ENCODE measurements at places on chromosomes 4 and X. TPM values are rescaled to one million over a fixed set of nuclear protein-coding genes. Genes with fewer than 3 reads are reported as not detected.

MTMR8 gene
- total RNA-seq, result 3.2 TPM

DCAF8L1 gene
- total RNA-seq, result not detected

SH2D1A gene
- total RNA-seq, result 0.25 TPM

SHROOM4 gene
- total RNA-seq, result 2.0 TPM

CYLC1 gene
- total RNA-seq, result not detected

PAGE1 gene
- 0.49 TPM for total RNA-seq

FAM9C gene
- total RNA-seq, result under 0.01 TPM

GAGE2A gene
- total RNA-seq, result not detected

MUC7 gene
- total RNA-seq, result not detected

CT45A10 gene
- total RNA-seq, result not detected

NWD2 gene
- 29.0 TPM for total RNA-seq

CNGA1 gene
- 0.25 TPM for total RNA-seq

DCTD gene
- 25.6 TPM for total RNA-seq

ZFX gene
- 41.8 TPM for total RNA-seq

UGT8 gene
- total RNA-seq, result 4.9 TPM

PF4V1 gene
- total RNA-seq, result not detected

GALNT7 gene
- 17.9 TPM for total RNA-seq

CXorf49 gene
- not detected for total RNA-seq

CPE gene
- total RNA-seq, result 349 TPM

ZAR1 gene
- total RNA-seq, result 0.25 TPM

LRAT gene
- total RNA-seq, result under 0.01 TPM

SHROOM2 gene
- 17.9 TPM for total RNA-seq

GJB1 gene
- total RNA-seq, result under 0.01 TPM

ZNF185 gene
- total RNA-seq, result 2.5 TPM

POU3F4 gene
- 11.1 TPM for total RNA-seq

NUDT10 gene
- 39.1 TPM for total RNA-seq

TEX13D gene
- under 0.01 TPM for total RNA-seq

NAP1L3 gene
- total RNA-seq, result 100 TPM

IL9R gene
- total RNA-seq, result 0.25 TPM

SRPX gene
- total RNA-seq, result 2.0 TPM

NKX6-1 gene
- total RNA-seq, result not detected

S100P gene
- total RNA-seq, result 2.0 TPM

STPG2 gene
- 3.7 TPM for total RNA-seq

KIAA1210 gene
- under 0.01 TPM for total RNA-seq

PPEF2 gene
- under 0.01 TPM for total RNA-seq

STATH gene
- total RNA-seq, result not detected

NXF2 gene
- total RNA-seq, result not detected

PTCHD1 gene
- 11.1 TPM for total RNA-seq

HAND2 gene
- total RNA-seq, result not detected

SMIM10L2A gene
- total RNA-seq, result 9.1 TPM

ATG4A gene
- 5.9 TPM for total RNA-seq

RS1 gene
- not detected for total RNA-seq

NEUROG2 gene
- 25.1 TPM for total RNA-seq

DDX53 gene
- not detected for total RNA-seq

MAP7D2 gene
- 9.3 TPM for total RNA-seq

RHOXF1 gene
- total RNA-seq, result not detected

RTL9 gene
- total RNA-seq, result 0.25 TPM

TLR2 gene
- 1.2 TPM for total RNA-seq

DCAF4L1 gene
- total RNA-seq, result under 0.01 TPM

FAM149A gene
- 30.5 TPM for total RNA-seq

OTC gene
- total RNA-seq, result under 0.01 TPM

EXOC1L gene
- not detected for total RNA-seq

KLF8 gene
- 19.4 TPM for total RNA-seq

AVPR2 gene
- total RNA-seq, result not detected

SRD5A3 gene
- 6.1 TPM for total RNA-seq

GLRA2 gene
- total RNA-seq, result 86.8 TPM
